ENCODE measurements at places on chromosomes 16 and 17.

DNA sequence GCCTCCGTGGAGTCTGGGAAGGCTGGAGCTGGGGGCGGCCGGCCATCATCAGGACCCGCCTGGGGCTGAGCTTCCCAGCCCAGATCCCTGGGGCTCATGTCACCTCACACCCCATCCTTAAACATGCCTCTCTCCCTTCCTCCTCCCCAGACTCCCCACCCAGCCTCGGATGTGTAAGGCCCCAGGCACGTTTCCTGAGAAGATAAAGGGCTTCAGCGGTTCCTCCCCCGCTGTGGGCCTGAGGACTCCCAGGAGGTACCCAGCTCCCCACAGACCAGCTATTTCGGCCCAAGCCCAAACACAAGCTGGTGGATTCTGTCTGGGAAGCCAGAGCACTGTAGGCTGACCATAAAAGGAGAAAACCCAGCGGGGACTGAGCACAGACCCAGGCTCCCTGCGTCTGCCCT is 49.2 kb downstream of the MYH11 start:
- DNase-seq: peak; percentile 20

GRCh38 chr17:43051969-43052368 is 26.9 kb downstream of the RND2 start:
- no peak for DNase-seq

- no peak for DNase-seq
Measured at GRCh38 chr17:65109990-65110680, 27.0 kb upstream of the RGS9 start.

GRCh38 chr17:78322858-78323455 is 36.9 kb downstream of the SOCS3 start:
- no peak for DNase-seq

- DNase-seq: no peak
Measured at GRCh38 chr16:86819533-86819892, 241.2 kb downstream of the FOXL1 start.

DNA sequence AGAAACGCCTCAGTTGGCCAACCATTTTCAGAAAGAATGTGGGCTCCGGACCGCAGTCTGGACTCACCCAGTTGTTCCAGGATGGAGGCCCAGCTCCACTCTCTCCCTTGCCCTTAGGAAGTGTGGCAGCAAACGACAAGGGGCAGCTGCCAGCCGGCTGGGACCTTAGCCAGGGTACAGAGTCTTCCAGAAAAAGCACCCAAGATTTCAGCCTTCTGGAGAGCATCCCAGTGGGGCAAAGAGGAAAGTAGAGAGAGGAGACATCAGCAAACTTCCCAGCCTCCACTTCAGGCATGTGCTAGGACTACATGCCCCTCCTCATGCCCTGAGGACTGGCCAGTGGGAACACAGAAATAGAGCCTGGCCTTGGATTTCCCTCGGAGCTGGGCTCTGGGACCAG is 56.8 kb upstream of the SCNN1B start:
- DNase-seq: no peak

- no peak for DNase-seq
Measured at GRCh38 chr17:29225396-29225795, 21.3 kb upstream of the CRYBA1 start.

GRCh38 chr17:63140255-63140654 is 174.2 kb downstream of the TANC2 start:
- peak; percentile 82 for DNase-seq

DNA sequence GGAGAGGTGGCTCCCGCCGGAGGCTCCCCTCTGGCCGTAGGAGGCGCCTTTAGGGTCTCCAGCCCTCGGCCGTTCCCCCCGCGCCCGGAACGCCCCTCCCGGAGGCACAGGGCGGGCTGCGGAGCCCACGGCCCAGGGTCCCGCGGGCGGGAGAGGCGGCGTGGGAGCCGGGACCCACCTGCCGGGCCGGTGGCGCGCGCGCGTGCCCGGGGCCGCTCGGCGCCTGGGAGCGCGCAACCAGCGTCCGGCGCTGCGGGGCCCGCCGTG is at the start of gene MIF4GD:
Gene MIF4GD (minus strand): TSS at position 266 of the 267 bp plus-strand sequence. CDS start 1,036 bp downstream, outside the sequence.
- no peak for DNase-seq

- no peak for DNase-seq
Measured at GRCh38 chr17:82224666-82225065, 4.2 kb upstream of the SLC16A3 start.

GRCh38 chr16:88941913-88942909 is 34.8 kb downstream of the CBFA2T3 start:
- no peak for DNase-seq

DNA sequence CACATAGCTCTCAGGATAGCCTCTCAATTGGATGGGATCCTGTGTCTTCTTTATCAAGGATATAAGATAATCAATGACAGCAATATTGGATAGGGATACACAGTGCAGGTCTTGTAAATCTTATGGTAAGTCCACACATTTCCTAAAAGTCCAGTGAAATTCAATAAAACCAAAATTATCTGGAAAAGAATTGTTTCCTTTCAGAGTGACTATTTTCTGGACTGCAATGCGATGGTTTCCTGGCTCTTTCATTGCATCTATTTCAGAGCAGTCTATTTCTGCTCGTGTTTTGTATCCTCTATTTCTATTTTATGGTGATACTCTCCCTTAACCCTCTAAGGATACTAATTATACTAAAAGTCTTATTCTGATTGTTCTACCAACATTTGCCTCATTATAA is 24.3 kb upstream of the MON1B start:
- DNase-seq: no peak

DNA sequence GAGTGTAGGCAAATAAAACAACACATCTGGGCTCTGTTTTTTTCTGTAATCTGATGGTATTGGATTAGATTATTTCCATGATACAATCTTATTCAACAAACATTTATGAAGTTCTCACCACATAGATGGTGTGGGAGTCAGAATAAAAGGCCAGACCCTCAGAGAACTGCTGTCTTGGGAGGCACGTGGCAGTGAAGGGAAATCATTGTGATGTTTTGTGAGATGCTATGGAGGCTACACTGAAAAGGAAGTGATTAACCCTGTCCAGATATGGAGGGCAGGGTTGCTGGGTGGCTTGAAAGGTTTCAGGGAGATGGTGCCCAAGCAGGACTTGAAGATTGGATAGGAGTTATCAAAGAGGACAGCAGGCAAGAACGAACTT is 35.6 kb downstream of the DHRS7B start:
- no peak for DNase-seq

- no peak for DNase-seq
Measured at GRCh38 chr16:57045694-57046381, 46.5 kb upstream of the CPNE2 start.

DNA sequence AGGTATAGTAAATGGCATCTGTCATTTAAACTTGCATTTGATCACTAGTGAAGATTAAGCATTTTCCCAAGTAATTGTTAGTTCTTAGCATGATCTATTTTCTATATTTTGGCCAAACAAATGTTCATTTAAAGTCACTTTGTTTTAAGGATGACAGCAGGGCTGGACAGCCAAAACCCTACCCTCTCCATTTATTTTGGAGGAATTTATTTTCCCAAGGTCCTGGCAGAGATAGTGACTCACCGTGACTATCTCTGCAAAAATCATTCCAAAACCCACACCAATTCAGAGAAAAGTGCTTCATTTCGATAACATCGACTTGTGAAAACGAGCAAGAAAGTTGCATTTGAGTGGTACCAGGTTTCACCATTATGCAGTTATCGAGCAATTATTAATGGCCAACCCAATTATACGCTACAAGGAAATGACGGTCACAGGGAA is 665 bp upstream of the AKAP1 start:
- no peak for DNase-seq

DNA sequence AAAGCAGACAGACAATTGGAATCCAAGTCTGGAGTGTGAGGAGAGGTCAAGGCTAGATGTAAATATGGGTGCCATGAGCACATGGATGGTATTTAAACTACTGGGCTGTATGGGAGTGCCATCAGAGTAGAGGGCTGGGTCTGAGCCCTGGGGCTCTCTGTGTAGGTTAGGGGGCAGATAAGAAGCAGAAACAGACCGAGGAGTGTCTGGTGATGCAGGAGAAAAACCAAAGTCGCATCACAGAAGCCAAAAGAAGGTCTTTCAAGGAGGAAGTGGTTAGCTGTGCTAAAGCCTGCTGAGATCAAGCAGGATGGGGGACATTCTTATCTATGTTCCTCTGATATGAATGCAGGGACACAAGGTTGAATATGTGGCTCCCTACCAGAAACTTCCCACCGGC is 1.9 kb downstream of the TSEN54 start:
- DNase-seq: peak; percentile 92

- no peak for DNase-seq
Measured at GRCh38 chr17:5329784-5330557, 47.9 kb downstream of the RABEP1 start.

DNA sequence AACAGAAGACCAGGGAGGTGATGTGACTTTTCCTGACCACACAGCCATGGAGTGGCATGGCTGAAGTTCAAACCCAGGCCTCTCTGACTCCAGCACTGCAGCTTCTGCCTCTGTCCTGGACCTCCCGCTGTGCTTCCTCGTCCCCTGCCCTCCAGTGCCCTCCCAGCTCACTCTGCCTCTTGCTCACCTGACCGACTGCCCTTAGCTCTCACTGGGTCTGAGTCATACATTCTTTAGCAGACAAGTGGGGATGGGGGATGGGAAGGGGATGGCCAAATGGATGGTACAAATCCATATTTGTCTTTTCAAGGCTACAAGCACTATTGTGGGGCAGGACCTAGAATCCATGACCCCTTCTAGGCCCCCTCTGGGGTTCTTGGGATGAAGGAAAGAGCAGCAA is 33.0 kb downstream of the PITPNM3 start:
- DNase-seq: no peak

DNA sequence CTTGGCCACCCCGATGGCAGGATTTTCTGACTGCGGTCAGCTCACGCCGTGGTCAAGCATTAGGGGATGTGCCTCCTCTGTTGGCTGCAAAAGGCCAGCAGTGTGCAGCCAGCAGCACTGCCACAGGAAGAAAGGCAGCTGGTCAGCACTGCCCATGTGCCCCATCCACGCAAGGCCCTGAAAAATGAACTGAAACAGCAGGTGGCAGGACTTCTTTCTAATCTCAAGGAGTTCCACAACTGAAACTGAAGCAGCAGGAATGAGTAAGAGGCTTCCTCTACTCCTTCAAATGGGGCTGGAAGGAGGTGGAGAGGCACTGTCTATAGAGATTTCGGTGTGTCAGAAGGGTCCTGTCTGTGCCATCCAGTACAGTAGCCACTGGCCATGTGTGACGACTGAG is 3.2 kb downstream of the ZNF500 start:
- DNase-seq: no peak

GRCh38 chr16:3482659-3483241 is 12.5 kb downstream of the C16orf90 start:
- DNase-seq: no peak

DNA sequence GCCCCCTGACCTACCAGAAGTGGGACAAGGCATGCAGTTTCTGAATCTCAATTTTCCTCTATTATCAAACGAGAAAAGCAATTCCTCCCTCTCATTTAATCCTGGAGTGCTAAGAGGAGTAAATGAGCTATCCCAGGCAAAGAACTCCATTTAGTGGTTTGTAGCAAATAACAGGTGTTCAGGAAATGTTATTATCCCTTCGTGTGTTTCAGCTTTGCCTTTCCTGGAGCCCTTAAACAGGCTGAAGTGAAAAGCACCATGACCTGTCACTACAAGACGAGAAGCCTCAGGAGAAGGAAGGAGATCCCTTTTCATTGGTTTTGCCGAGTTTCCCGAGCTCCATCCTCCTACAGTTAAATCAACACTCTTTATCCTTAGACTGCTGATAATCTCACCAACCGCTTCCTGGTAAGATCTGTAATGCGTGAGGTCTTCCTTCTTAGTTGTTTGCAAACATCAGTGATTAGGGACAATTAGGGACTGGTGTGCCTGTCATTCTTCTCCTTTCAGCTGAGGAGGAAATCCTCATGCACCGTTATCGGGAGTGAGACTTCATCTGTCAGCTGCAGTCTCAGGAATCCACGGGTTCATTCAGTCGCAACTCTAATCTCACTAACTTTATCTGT is 30.8 kb upstream of the MYOCD start:
- DNase-seq: peak; percentile 4

- DNase-seq: no peak
Measured at GRCh38 chr17:65022751-65023700, 33.5 kb downstream of the GNA13 start.

DNA sequence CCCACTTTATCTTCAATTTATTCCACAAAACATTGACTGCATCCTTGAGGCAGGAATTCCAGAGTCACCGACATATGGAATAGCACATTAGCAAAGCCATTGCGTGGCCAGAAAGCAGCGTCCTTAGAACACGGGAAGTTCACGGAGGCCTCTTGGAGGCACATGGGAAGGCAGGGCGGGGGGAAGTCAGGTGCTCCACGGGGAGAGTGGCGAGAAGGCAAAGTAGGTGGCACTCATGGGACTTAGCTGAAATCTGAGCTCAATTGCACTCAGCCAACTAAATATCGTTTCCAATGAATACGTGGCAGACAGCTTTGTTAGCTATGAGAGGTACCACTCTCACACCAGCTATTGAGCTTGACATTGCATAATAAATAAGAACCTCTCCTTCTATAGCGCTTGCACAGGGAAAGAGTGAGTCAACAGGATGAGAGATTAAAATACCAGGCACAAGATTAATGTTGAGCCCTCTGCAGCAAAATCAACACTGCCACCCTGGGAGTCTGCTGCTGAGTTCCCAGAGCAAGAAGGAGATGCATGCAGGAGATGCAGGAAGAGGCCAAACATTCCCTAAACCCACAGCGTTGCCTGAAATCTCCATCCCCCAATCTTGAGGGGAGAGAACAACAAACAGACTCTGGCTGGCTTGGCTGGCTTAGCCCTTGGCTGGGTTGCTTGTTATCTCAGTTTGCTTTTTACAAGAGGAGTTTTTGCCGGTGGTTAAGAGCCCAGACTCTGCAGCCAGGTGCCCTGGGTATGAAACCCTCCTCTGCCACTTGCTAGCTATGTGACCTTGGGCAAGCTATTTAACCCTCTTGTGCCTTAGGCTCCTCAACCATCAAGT is 28.8 kb downstream of the ABCC12 start:
- no peak for DNase-seq

DNA sequence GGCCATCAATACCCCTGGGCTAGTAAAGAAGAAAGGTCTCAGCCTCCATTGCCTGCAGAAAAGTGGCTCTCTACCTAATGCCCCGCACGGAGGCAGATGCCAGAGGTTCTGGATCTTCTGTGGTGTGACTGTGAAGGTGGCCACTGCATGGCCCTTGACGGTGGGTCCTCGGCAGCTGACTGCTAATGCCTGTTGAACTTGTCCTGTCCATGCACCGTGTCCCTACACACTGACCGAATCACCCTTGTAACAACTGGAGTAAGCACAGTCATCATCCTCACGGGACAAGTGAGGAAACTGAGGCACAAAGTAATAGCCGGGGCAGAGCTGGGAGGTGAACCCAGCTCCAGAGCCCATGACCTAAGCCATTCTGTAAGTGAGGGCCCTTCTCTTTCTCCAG is 48.8 kb downstream of the MYH11 start:
- DNase-seq: no peak

DNA sequence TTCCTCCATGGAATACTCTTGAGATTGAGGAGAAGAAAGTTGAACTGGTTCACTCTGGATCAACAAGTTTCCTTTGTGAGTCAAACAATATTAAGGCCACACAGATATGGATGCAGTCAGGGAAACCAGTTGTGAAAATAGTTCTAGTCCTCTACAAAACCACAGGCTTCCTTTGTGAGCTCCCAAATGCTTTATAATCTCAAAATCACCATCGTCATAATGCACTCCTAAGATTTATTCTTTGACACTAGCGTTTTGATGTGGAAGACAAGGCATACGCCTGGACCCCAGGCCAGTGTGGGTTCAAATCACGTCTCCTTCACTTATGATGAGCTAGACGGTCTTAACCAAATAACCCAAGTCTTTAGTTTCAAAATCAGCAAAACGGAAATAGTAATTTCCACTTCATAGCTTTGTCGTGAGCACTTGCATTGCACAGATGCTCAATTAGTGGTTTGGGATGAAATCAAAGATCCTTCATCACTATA is 142.6 kb downstream of the STX8 start:
- DNase-seq: no peak

Measured in OCI-M1 (cell line).